ENCODE measurements at places on chromosomes 11 and 22. TPM values are rescaled to one million over a fixed set of nuclear protein-coding genes. Genes with fewer than 3 reads are reported as not detected.

DNA sequence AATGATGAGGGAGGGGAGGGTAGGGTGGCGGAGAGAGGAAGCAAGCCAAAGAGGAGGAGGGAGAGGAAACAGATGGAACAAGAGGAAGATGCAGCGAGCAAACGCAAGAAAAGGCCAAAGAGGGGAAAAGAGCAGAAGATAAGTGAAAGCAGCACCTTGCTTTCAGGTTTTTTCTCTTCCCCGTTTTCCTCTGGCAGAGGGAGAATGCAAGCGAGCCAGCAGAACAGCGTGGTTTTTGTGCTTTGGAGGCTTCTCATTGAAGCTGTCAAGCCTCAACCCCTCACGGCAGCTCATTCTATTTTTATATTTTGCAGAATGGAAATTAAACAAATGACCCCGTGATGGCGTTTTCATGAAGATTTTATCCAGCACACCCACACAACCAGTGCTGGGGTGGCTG, 67.1 kb upstream of the GRAMD1B start:
- no peak for DNase-seq

GRCh38 chr22:47050401-47051051, 288.1 kb downstream of the TBC1D22A start:
- no peak for DNase-seq

GRCh38 chr22:35719212-35719875, 1.7 kb downstream of the APOL5 start:
- DNase-seq, result no peak

Gene OR51I1
- total RNA-seq, result not detected

- DNase-seq, result no peak
Measured at GRCh38 chr11:65912845-65913244, 6.0 kb downstream of the C11orf68 start.

DNA sequence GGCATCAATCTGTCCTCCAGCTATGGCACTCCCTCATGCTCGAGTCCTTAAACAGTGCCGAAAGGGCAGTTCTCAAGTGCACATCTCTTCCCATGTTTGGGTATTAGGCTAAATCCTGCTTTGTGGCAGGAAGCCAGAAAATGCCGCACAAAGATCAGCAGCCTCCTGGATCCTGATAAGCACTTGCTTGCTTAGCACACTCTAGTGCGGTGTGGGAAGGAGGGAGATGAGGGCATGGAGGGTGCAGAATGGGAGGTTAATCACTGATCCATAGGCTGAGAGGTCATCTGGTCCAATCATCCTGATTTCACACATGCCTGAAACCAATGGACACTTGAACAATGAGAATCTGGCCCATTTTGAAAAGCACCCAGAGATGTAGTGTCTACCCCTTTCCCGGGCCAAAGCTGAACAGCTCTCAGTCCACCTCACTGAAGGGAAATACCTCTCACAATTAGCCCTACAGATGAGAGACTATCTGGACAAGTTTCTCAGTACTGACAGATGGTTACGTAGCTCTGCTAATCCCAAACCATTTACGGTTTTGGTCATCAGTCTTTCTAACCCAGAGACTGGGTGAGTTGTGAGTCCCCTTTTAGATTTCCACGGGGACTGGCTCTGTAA, 29.8 kb upstream of the CHRM4 start:
- DNase-seq, result no peak

DNA sequence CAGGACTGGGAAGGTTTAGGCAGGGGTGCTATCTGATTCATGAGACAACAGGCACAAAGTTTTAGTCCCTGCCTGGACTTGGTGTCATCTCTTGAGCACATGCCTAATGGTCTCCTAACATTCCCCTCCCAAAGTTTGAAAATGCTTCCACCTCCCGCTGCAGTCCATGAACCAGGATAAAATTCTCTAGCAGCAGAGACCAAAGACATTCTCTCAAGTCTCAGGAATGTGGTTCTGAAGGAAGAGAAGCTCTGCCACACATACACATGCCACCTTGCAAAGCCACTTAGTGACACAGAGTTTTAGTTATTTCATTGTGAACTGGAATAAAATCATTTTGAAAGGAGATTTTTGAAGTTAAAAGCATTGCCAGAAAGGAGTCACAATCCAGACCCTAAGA, 15.5 kb downstream of the OR51B6 start:
- no peak for DNase-seq

GRCh38 chr22:40449676-40450035, 79.3 kb downstream of the SGSM3 start:
- no peak for DNase-seq

DNA sequence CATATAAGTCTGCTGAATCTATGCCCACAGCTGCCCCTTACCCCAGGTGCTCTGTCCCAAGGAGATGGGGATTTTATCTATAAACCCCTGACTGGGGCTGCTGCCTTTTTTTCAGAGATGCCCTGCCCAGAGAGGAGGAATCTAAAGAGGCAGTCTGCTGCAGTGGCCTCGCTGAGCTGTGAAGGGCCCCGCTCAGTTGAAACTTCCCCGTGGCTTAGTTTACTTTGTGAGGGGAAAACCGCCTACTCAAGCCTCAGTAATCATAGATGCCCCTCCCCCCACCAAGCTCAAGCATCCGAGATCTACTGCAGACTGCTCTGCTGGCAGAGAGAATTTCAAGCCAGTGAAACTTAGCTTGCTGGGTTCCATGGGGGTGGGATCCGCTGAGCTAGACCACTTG, 7.4 kb upstream of the SCGB1D4 start:
- no peak for DNase-seq

GRCh38 chr22:45602004-45602733, 69.5 kb upstream of the ATXN10 start:
- DNase-seq, result no peak

DNA sequence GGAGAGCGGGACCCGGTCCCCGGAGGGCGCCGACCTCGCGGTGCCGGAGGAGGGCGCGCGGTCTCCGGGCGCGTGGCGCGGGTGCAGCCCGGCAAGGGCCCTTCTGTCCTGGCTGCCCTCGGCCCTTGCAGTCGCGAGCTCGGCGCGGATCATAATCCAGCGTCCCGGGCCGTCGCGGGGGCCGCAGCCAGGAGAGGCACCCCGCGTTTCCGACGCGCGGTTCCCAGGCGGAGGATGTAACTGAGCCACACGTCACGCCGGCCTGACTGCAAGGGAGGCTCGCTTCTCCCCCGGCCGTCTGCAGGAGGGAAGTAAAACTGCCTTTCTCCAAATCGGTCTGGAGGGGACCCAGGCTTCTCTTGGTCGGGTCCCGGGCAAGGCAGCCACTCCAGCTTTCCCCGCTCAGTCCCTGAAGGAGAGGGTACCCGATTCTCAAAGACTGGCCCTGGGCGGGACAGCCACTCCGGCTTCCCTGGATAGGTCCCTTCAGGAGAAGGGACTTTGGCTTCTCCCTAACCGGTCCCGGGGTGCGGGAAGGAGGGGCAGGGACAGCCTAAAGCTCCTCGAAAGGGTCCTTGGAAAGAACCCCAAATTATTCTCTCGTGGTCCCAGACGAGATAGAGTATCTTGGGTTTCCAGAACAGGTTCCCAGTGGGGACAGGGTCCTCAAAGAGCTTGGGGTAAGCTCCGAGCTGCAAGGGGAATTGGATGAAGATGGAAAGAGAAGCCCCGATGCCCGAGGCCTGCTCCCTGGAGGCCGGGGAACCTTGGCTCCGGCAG, 836 bp downstream of the SPON1 start:
- DNase-seq, result no peak

DNA sequence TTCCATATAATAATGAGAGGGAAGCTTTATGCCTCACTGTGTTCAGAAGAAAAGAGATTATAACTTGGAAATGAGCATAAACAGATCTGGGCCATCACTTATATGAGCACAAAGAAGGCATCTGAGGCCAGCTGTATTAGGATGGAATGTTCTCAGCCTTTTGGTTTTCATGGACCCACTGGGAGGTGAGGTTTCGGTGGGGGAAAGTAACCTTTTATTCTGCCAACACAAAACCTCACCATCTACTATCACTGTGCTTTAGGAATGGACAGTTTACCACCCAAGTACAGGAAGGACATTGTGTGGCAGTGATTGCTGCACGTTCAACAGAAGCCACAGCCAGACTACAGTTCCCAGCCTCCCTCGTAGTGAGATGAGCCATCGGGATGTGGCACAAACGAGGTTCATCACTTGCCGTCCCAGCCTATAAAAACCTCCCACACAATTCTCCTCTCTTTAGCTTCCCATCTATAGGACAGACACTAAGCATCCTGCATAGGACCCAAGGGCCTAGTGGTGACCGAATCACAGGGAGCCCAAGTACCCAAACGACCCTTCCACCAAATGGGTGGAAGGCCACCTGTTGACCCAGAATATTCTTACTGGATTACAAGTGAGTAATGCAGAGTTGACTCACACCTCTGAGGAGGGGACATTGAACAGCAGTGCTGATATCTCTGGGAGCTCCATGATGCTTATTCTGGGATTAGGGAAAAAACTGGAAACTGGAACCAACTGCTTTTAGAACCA, 121.5 kb upstream of the RAG2 start:
- no peak for DNase-seq

Gene KREMEN1
- 52.1 TPM for total RNA-seq

DNA sequence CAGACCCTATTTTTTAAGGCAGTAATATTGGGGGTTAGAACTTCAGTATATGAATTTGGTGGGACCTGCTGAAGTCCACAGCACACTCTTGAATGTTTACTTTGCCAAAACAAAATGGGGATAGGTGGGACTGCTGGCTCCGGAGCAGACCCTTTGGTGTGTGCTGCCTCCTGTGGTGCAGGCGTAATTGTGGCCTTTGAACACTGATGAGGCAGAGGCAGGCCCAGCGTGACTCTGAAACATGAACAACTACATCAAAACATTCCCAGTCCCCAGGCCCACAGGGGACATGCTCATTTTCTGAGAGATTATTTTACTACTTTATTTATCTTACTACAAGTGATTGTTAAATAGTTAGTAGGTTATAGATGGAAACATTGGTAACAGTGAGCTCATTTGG, 225.0 kb upstream of the TBCEL start:
- DNase-seq, result no peak

DNA sequence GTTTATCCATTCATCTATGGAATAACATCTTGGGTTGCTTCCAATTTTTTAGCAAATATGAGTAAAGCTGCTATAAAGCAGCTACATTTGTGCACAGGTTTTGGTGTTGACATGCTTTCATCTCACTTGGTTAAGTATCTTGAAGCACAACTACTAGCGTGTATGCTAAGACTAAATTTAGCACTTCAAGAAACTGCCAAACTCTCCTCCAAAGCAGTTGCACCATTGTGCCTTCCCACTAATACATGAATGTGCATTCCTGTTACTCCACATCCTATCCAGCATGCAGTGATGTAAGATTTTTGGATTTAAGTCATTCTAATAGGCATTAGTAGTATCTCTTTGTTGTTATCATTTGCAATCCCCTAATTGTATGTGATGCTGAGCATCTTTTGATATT, 230.7 kb downstream of the KCNA4 start:
- no peak for DNase-seq

Gene TXN2
- total RNA-seq, result 92.8 TPM

Gene TRIM49
- not detected for total RNA-seq

Gene OR2AG2
- total RNA-seq, result not detected

DNA sequence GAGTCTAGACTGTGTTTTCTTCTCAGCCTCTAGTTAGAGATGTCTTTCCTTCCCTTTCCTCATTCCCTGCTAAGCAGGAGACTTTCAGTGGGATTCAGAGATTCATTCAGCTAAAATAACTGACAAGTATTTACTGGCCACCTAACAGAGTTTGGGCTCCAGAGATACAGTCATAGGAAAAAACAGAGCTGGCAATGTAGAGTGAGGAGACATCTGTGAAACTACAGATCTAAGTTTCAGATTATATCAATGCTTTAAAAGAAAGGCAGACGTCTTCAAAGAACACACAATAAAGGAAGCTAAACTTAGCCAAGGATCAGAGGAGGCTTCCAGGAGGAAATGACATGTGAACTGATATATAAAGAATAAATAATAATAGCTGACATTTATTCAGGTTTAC, 355.6 kb upstream of the DDI1 start:
- DNase-seq, result no peak

DNA sequence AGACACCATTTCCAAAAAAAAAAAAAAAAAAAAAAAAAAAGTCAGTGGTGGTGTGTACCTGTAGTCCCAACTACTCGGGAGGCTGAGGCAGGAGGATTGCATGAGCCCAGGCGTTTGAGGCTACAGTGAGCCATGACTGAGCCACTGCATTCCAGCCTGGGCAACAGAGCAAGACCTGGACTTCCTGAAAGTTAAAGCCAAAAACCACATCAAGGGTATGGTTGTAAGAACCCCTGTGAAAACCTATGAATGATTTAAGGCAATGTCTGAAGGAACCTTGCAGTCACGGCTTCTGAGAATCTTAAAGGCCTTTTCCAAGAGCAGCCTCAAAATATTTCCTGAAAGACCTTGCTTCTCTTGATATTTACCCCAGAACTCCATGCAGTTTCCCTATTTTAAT, 30.5 kb upstream of the MSANTD2 start:
- no peak for DNase-seq

Gene CEND1
- 0.65 TPM for total RNA-seq

- no peak for DNase-seq
Measured at GRCh38 chr11:5291207-5291838, 10.4 kb downstream of the OR51B4 start.

DNA sequence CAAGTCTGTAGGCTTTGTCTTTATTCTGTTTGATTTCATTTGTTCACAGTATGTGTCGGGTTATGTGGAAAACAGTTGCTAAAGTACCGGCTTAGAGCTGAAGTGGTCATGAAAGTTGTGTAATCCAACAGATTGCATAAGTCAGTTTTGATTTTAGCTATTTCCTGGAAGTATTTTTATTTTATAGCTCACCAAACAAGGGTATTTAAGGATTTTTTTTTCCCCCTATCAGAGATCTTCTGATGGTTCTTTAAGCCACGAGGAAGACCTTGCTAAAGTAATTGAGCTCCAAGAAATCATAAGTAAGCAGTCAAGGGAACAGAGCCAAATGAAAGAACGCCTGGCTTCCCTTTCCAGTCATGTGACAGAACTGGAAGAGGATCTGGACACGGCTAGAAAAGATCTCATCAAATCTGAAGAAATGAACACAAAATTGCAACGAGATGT, 55.9 kb downstream of the PPFIA1 start:
- no peak for DNase-seq

GRCh38 chr11:65662247-65662798, 393 bp downstream of the RELA start:
- DNase-seq, result no peak

DNA sequence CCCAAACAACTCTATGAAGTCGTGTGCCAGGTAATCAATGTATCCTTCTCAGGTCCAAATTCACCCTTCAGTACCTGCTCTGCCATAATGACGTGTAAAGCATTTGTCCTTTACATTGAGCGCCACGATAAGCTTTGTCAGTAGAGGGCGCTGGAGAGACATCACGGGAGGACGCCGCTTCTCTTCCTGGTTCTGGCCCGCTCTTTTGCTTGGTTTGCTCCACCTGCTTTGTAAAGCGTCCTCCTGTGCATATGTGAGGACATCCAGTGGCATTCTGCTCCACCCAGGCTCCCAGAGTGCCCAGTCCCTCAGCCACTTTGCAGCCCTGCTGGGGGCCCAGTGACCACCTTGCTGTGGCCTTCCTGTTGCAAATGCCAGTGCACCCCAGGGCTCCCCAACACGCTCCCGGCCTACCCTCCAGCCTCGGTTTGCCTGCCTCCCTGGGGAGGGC, 61.1 kb downstream of the WT1 start:
- no peak for DNase-seq

Gene KLHL35
- 0.75 TPM for total RNA-seq

Gene PANX2
- total RNA-seq, result 0.30 TPM

GRCh38 chr11:47668665-47669064, 26.3 kb upstream of the MTCH2 start:
- no peak for DNase-seq

Gene TEX54
- total RNA-seq, result not detected

Gene MAJIN
- not detected for total RNA-seq

Data from cardiac septum (tissue), 1 donor.